A549 treated with dexamethasone at 1 μM for 4 hours (cell line): ENCODE measurements at places on chromosomes 7 and 10. TPM values are rescaled to one million over a fixed set of nuclear protein-coding genes. Genes with fewer than 3 reads are reported as not detected.

ZDHHC6 gene
- total RNA-seq, result 27.5 to 32.2 TPM (median 31.4 TPM) in 5 replicates

FEZF1 gene
- not detected in 5 replicates for total RNA-seq

ATOH7 gene
- 0.09 to 0.33 TPM (median 0.21 TPM) in 5 replicates for total RNA-seq

ZNF37A gene
- 3.9 to 6.6 TPM (median 6.5 TPM) in 5 replicates for total RNA-seq

LIPJ gene
- not detected in 5 replicates for total RNA-seq

PHYHIPL gene
- 0.32 to 0.59 TPM (median 0.42 TPM) in 5 replicates for total RNA-seq

ITPRID1 gene
- not detected in 5 replicates for total RNA-seq

LRRC17 gene
- total RNA-seq, result 0.03 to 0.13 TPM (median 0.06 TPM) in 4 of 5 replicates, not detected in the other

CALML3 gene
- 0.02 TPM in 1 of 5 replicates, not detected in the others for total RNA-seq

LIPF gene
- not detected in 5 replicates for total RNA-seq

CDK5 gene
- 30.7 to 35.8 TPM (median 31.2 TPM) in 5 replicates for total RNA-seq

SPAG6 gene
- total RNA-seq, result 0.07 TPM in 1 of 5 replicates, not detected in the others

LRRD1 gene
- not detected in 5 replicates for total RNA-seq

RFC2 gene
- 53.4 to 63.8 TPM (median 55.3 TPM) in 5 replicates for total RNA-seq

CDHR1 gene
- 0.05 to 0.15 TPM (median 0.11 TPM) in 5 replicates for total RNA-seq

CUBN gene
- total RNA-seq, result 0.04 to 0.38 TPM (median 0.06 TPM) in 5 replicates

SCRN1 gene
- total RNA-seq, result 49.7 to 69.6 TPM (median 61.1 TPM) in 5 replicates

CHST15 gene
- total RNA-seq, result 6.3 to 8.9 TPM (median 8.0 TPM) in 5 replicates

ANK3 gene
- 0.41 to 1.2 TPM (median 0.69 TPM) in 5 replicates for total RNA-seq

FOXI2 gene
- not detected in 5 replicates for total RNA-seq

AGMO gene
- total RNA-seq, result 0.59 to 1.2 TPM (median 0.92 TPM) in 5 replicates
